ENCODE measurements at places on chromosomes 13 and 19.

DNA sequence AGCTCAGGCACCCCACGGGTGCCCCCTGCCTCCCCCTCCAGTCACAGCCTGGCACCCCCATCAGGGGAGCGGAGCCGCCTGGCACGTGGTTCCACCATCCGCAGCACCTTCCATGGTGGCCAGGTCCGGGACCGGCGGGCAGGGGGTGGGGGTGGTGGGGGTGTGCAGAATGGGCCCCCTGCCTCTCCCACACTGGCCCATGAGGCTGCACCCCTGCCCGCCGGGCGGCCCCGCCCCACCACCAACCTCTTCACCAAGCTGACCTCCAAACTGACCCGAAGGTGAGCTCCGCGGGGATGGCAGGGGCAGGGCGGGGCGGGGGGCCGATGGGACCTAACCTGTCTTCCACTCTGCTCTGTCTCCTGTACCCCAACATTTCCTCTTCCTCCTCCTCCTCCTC is 25.0 kb downstream of the CKM start:
- no peak for DNase-seq

GRCh38 chr13:41955605-41956004 is 5.3 kb downstream of the VWA8 start:
- no peak for DNase-seq

DNA sequence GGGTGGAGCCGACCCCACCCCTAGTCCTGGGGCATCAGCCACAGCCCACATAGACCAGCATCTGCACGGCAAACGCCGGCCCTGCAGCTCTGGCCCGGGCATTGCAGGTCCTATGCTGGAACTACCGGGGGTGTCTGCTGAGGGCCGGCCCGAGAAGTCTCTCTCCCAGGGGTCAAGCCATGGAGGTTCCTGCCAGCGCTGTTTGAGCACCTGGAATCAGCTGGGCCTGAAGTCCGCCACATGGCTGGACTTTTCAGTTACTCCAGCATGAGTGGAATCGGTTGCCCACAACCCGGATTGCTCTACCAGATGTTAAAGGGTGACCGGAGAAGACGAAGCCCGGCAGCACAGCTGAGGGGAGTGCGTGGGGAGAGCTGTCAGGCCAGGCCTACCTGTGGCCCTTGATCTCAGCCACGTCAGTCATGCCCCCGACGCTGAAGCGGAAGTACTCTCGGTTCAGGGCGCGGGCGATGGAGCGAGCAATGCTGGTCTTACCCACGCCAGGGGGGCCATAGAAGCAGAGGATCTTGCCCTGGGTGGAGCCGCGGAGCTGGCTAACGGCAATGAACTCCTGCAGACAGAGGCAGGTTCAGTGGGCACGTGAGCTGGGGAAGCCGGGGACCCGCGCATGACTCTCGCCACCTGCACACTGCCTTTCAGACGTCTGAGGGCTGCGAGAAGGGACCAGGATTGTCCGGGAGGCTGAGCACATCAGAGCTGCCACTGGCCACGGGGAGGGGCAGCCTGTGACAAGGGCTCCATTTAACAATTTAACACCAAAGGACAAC is 8.7 kb downstream of the RPL36 start:
- no peak for DNase-seq

DNA sequence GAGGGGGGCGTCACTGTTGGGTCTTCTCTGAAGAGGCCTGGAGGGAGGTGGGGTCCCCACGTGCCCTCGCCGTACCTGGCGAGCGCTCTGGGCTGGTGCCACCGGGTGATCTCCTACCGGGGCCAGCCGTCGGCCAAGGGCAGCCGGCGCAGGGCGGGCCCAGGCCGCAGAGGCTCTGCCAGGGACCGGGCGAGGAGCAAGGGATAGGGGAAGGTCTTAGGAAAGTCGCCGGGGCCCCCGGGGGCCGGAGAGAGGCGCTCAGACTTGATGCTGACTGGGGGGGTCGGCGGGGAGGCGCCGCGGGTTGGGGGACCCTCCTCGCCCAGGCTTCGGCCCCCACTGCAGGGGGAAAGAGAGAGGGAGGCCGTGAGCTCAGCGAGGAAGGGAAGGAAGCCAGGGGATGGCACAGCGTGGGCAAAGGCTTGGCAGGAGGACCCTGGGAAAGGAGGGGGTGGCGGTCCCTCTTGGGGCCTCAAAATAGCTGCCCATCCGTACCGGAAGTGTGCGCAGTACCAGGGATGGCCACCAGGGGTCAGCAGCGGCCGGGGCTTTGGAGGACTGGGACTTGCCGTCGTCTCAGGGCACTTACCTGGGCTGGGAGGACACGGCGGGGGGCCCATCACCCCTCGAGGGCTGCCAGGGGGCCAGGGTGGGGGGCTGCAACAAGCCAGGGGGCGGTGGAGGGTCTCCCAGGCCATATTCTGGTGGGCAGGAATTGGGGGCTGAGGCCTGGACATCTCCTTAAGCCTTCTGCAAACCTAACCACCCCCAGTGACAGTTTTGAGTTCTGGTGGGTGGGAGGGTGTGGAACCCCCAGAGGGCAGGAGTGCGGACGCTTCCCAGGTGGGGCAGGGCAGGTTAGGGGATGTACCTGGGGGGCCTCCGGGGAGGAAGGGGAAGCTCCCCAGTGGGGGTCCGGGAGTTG is 7.7 kb upstream of the TMEM161A start:
- DNase-seq, result peak; percentile 18

- no peak for DNase-seq
Observed at GRCh38 chr13:80274643-80275042, 66.3 kb downstream of the SPRY2 start.

DNA sequence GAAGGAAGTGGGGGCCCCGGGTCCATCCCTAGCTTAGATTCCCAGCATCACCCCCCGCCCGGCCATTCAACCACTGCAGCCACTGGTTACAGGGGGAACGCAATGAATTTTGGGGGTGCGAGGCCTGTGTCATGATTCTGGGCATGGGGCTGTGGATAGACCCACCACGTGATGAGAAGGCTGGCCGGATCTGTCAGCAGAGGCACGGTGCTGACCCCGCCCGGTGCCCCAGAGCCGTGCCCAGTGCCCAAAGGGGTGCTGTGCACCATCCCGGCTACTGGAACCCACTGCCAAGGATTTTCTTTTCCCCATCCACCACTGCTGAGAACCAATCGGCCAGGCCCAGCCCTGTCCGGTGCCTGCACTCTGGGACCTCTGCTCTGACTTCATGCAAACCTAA is 27.4 kb downstream of the CLEC4M start:
- DNase-seq, result no peak

GRCh38 chr13:44768239-44768638 is 192.1 kb upstream of the TSC22D1 start:
- no peak for DNase-seq

DNA sequence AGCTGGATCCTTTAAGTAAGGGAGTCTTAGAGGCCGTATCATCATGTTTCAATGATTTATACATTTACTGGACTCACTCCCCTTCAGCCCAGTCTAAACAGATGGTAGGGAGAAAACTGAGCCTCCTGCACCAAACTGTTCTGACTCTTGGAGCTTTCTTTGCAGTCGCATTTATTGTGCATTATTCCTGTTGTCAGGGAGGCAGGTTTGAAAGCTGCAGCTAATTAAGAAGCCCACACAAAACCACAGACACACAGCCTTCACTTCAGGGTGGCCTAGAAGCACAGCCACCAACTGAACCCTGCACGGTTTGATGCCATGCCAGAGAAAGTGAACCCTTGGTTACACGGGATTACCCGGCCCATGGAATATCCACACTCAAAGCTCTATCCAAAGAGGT is 911.0 kb downstream of the UQCRFS1 start:
- no peak for DNase-seq

- DNase-seq, result no peak
Observed at GRCh38 chr13:27504128-27504867, 53.9 kb upstream of the MTIF3 start.

GRCh38 chr13:40613192-40613818 is 53.1 kb downstream of the FOXO1 start:
- DNase-seq, result no peak

DNA sequence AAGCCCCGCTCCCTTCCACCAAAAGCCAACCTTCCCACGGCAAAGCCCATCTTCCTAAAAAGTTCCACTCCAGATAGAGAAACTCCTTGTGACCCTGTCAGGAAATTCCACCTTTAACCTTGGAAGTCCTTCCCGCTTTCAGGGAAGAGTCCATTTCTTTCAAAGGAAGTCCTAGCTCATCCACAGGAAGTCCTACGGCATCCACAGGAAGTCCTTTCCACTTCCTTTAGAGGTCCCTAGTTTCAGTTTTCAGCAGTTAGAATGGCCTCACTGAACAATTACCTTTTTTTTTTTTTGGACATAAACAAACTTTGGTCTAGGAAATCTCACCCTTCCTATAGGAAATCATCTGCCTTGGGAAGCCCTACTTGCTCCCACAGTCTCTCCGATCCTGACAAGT is 31.7 kb downstream of the TRPM4 start:
- DNase-seq, result no peak

DNA sequence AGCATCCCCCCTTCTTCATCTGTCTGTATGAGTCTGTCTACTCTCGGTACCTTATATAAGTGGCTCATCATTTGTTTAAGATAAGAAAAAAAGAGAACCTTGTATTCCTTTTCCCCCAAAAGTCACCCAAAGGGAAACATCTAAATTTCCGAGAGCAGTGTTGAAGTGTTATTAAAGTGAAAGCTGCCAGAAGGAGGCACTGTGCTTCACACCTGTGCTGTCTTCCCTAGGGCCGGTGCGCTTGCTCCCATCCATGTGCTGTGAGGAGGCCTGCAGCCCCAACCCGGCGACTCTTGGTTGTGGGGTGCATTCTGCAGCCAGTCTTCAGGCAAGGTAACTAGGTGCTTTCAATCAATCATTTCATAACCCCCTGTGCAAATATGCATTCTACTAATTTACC is 97.5 kb downstream of the TNFRSF19 start:
- no peak for DNase-seq

DNA sequence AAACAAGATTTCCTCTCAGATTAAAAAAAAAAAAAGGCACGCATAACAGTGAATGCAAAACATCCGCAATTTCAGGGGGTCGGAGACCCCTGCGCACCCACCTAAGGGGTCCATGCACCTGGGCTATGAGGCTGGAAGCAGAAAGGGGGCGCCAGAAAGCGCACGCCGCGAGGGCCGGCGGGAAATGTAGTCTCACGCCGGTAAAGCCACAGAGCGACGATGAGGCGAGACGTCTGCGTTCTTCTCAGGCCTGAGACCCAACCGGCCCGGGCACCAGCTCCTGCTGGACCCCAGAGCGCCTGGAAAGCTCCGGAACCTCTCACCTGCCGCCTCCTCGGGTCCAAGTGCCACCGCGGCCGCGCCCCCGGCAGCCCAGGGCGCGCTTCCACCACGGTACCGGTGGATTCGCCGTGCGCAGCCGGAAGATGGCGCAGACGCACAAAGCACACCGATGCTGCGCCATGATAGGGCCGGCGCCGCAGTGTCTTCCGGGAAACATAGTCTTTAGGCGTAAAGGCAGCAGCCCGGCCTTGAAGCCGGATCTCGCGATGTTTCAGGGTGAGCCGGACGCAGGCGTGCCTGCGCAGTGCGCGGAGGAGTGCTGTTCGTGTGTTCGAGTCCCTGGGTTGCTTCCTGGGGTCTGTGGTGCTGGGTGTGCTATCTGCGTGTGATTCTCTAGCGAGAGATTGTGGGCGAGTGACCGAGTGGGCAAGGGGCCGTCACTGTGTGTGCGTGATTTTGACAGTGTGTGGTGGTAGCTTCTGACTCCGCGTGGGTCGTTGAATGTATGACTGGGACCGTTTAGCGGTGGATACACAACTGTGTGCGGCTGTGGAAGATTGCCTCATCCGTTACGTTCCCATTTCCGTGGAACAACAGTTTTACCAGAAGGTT is at the start of gene ZNF582:
ZNF582 (minus strand) TSS at position 416 of the 894 bp plus-strand sequence. CDS start 1,782 bp downstream, outside the sequence.
- peak; percentile 11 for DNase-seq

GRCh38 chr13:110408286-110408685 is 101.2 kb downstream of the COL4A2 start:
- DNase-seq, result no peak

GRCh38 chr13:57665481-57665880 is 33.9 kb downstream of the PCDH17 start:
- DNase-seq, result no peak

DNA sequence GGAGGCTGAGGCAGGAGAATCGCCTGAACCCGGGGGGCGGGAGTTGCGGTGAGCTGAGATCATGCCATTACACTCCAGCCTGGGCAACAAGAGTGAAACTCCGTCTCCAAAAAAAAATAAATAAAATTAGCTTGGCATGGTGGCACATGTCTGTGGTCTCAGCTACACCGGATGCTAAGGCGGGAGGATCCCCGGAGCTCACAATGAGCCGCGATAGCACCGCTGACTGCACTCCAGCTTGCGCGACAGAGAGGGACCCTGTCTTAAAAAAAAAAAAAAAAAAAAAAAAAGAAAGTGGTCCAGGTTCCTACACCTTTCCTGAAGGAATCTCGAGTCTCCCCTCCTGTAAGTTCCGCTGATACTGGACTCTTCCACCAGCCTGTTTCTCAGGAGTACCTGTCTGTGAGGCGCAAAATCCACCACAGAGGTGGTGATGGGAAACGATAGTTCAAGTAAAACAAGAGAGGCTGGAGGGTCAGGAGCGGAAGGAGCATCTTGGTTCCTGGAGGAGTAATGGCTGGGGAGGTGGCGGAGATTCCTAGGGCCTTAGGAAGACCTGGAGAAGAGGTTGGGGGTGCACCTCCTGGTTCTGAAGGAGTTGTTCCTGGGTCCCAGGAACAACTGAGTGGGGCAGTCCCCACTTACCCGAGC is 471 bp downstream of the FUT1 start:
- DNase-seq, result no peak

All from NCI-H446 treated with DMSO at 0.1 percent for 48 hours (cell line).